ENCODE measurements at places on chromosomes 2 and 18.
A peak's percentile ranks its signal among the peaks of the same experiment; 100 is the strongest.

DNA sequence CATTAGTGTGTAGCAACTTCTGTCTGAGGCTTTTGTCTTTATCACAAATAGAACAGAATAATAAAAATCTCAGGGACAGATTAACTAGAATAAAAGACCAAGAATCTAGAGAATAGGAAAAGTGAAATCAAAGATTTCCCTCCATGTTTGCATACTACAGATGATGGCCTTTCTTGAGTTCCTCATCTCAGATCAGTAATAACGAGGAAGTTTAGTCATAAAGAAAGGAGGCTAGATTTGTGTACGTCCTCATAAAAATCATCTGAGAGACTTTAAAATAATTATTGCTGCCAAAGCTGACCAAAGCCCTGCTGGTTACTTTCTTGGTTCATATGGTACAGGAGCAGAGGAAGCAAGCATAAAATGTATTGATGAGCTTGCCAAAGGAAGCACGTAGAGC is 117.3 kb downstream of the MIB1 start:
- peaks cover 20% of the 10 kb centered on the region for H3K36me3 ChIP-seq
- H3K4me3 ChIP-seq = no peak overlapping the region
- H3K4me1 ChIP-seq = no peaks in the 10 kb centered on the region

- no peak overlapping the region for H3K4me3 ChIP-seq
- H3K4me1 ChIP-seq = no peaks in the 10 kb centered on the region
- H3K27ac ChIP-seq = no peak overlapping the region
- no peak for DNase-seq
Observed at GRCh38 chr2:219578811-219579613, 6.9 kb downstream of the INHA start.

DNA sequence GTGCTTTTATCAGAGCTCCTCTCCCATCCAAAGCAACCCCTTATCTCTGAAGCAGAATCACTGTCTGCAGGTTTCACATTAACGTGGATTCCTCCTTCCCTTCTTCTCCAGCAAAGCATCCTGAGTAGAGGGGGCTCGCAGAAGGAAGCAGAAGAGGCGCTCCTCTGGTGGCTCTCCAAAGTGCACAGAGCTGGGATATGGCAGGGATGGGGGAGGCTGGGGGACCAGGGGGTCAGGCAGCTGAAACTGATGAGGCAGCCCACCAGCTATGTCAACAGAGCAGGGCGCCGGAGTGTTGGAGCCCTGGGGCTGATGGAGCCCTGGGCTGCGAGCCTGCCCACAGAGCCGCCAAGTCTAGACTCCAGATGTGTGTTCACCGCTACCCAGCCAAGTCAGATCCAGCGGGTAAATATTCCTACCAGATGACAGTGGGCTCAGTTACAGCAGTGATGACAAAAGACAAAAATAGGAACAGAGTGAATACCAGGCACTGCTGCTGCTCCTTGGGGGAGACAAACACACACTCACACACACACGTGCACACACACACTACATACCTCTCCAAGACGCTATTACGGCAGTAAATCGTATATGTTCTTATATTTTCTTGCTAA is 678.3 kb upstream of the ID2 start:
- no peaks in the 10 kb centered on the region for H3K27me3 ChIP-seq
- no peak overlapping the region for H3K27ac ChIP-seq
- no peak for DNase-seq
- H3K4me3 ChIP-seq = no peak overlapping the region
- H3K4me1 ChIP-seq = no peaks in the 10 kb centered on the region

- DNase-seq = peak; percentile 27
- H3K27me3 ChIP-seq = no peaks in the 10 kb centered on the region
- H3K36me3 ChIP-seq = no peaks in the 10 kb centered on the region
- no peaks in the 10 kb centered on the region for H3K4me1 ChIP-seq
Observed at GRCh38 chr2:206873423-206873822, 65.9 kb upstream of the CPO start.

DNA sequence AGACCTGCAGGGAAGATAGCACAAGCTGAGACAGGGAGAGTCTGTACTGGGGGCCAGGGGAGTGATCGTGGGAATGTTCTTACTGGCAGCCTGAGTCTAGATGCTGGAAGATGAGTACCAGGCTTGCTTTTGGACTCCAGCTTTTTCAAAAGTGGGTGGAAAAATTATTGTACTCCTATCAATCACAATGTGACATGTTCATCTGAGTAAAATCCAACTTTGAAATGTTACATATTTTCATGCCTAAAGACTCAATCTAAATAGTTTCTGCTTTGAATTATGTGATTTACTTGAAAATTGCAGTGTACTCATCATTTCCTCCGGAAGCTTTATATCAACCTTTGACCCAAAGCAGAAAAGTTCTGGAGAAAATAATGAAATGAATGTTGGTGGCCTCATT is 49.7 kb upstream of the ST3GAL5 start:
- no peaks in the 10 kb centered on the region for H3K36me3 ChIP-seq
- no peaks in the 10 kb centered on the region for H3K27me3 ChIP-seq
- no peak overlapping the region for H3K27ac ChIP-seq
- no peak for DNase-seq
- H3K4me1 ChIP-seq = no peaks in the 10 kb centered on the region

DNA sequence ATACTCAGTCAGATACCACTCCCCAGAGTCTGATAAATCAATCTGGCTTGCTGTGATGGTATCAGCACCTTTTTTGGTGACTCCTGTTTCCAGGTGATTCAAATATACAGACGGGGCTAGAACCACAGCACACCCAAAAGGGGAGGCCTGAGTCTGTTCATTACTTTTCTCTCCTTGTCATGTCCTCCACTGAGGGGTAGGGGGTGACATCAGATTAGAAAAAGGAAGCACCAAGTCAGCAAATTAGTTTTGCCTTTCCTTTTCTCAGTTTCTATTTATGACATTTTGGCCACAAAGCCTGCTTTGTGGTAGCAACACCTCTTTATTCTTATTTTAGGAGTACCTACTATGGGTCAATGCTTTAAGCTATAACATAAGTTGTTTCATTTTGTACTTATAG is 127.4 kb downstream of the CCDC102B start:
- H3K4me1 ChIP-seq = no peaks in the 10 kb centered on the region
- no peak overlapping the region for H3K27ac ChIP-seq
- no peak overlapping the region for H3K4me3 ChIP-seq

- no peaks in the 10 kb centered on the region for H3K4me1 ChIP-seq
- H3K36me3 ChIP-seq = no peaks in the 10 kb centered on the region
- no peak overlapping the region for H3K4me3 ChIP-seq
- H3K27me3 ChIP-seq = no peaks in the 10 kb centered on the region
- DNase-seq = no peak
Observed at GRCh38 chr2:47221946-47222345, 66.8 kb upstream of the STPG4 start.

DNA sequence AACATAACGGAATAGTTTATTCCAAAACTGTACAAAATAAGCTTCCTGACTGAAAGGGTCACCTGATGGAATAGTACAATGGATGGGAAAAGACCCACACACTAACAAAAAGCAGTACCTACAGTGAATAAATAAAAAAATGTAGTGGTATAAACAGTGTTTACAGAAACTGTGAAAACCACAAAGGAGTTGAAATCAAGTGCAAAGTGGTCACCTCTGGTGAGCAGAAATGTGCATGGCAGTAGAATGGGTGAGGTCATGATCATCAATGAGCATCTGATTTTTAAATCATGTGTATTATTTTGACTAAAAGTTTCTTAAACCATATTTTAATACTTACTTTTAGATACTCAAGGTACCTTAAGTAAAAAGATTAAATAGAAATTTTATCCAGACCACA is 11.4 kb downstream of the WDSUB1 start:
- peaks cover 9% of the 10 kb centered on the region for H3K36me3 ChIP-seq
- H3K4me1 ChIP-seq = no peaks in the 10 kb centered on the region
- no peaks in the 10 kb centered on the region for H3K27me3 ChIP-seq
- no peak overlapping the region for H3K27ac ChIP-seq

- H3K36me3 ChIP-seq = no peaks in the 10 kb centered on the region
- H3K4me1 ChIP-seq = no peaks in the 10 kb centered on the region
- H3K27ac ChIP-seq = no peak overlapping the region
- H3K4me3 ChIP-seq = no peak overlapping the region
- no peak for DNase-seq
Observed at GRCh38 chr2:119732601-119733164, 27.0 kb upstream of the PTPN4 start.

DNA sequence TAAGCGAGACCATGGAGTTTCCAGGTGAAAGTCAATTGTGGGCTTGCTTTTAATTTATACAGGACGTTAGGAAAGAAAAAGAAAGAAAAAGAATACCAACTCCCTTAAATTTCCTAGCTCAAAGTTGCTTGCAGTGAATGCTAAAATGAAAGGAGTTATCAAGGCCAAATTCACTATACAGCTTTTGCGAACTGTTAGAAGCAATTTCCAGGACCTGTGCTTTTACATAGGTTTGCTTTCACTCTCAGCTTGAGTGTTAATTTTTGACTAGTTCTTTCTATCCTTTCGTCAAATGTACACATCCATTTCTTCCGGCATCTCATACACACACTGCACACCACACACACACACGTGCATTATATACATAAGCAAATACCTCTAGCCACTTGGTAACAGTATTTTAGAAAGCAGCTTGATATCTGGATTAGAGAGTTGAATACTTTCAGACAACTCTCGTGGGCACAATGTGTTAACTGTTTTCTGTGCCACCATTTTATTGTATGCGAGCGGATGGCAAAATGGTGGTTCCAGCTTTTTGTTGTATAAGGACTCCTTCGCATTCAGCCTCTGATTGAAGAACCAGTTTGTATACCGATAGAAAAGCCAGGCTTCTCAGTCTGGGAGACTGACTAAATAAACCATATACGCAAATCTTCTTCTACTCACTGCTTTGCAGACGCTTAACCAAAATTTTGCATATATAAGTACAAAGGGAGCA is 381.8 kb downstream of the MTX2 start:
- no peak overlapping the region for H3K4me3 ChIP-seq
- no peak for DNase-seq
- no peaks in the 10 kb centered on the region for H3K36me3 ChIP-seq

- H3K27me3 ChIP-seq = no peaks in the 10 kb centered on the region
- H3K4me3 ChIP-seq = no peak overlapping the region
Observed at GRCh38 chr18:54255141-54255540, 14.2 kb upstream of the POLI start.

- no peaks in the 10 kb centered on the region for H3K4me1 ChIP-seq
- H3K4me3 ChIP-seq = no peak overlapping the region
- H3K27me3 ChIP-seq = no peaks in the 10 kb centered on the region
- H3K27ac ChIP-seq = no peak overlapping the region
- H3K36me3 ChIP-seq = no peaks in the 10 kb centered on the region
Observed at GRCh38 chr2:96792772-96793749, 23.0 kb upstream of the CNNM3 start.

DNA sequence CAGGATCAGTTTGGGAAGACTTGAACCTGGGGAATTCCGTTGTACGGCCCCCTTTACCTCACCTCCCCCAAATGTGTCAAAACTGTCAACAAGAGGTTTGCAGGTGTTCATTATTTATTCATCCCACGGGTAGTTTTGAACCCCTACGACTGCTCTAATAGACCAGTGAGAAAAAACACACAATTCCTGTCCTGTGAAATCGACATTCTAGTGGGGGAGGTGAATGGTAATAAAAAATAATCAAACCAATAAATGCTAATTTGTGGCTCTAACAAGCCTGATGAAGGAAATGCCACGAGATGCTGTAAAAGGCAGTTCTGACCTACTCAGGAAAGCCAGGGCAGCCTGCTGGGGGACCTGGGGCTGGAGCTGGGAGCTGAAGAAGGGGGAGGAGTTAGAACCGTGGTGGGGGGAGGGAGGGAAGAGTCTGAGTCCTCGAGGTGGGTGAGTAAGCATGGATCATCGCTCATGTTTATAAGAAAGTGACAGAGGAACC is 463 bp upstream of the DNAJB2 start:
- DNase-seq = no peak
- peak overlapping the region; percentile 100 for H3K27ac ChIP-seq
- peaks cover 34% of the 10 kb centered on the region for H3K4me1 ChIP-seq
- peak overlapping the region; percentile 81 for H3K4me3 ChIP-seq
- H3K27me3 ChIP-seq = peaks cover 9% of the 10 kb centered on the region

DNA sequence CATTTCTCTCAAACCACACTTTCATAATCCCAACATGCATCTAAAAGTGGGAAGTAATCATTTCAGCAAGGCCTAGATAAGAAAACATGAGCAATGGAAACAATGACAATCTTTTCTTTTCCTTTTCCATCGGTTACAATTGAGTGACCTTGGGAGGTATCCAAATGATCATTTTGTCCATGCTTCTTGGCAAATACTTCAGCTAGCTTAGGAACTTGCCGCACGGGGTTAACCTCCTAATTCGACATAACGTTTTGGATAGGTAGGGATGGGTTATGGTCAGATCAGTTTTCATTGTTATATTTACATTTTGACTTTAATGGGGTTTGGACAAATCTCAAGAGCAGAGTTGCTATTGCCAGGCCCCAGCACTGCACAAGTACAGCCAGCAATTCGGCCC is 4.6 kb upstream of the PTPRM start:
- no peak overlapping the region for H3K27ac ChIP-seq
- no peaks in the 10 kb centered on the region for H3K36me3 ChIP-seq
- H3K27me3 ChIP-seq = peaks cover 13% of the 10 kb centered on the region
- H3K4me3 ChIP-seq = no peak overlapping the region
- H3K4me1 ChIP-seq = peaks cover 23% of the 10 kb centered on the region

- H3K27me3 ChIP-seq = no peaks in the 10 kb centered on the region
- H3K4me1 ChIP-seq = no peaks in the 10 kb centered on the region
- no peak overlapping the region for H3K4me3 ChIP-seq
- H3K27ac ChIP-seq = no peak overlapping the region
- no peaks in the 10 kb centered on the region for H3K36me3 ChIP-seq
Observed at GRCh38 chr18:41938445-41938844, 16.6 kb upstream of the PIK3C3 start.

DNA sequence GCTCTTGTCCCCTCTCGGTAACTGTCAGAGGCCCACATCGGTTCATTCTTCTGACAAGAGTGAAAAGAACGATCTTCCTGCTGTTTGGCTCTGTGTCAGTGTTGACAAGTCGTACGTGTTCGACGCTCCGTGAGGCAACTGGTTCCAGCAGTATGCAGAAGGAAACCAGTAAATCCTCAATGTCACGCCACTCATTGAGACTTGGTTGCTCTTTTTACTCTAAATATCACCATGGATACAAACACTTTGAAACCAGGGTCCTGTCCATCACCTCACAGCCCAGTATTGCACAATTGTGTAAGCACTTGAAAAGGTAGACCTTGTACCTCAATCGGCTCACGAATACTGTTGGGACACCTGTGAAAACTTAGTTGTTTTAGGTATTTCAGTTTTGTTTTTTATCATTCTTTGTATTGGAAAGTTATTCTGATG is 136.4 kb downstream of the ZNF407 start:
- H3K36me3 ChIP-seq = no peaks in the 10 kb centered on the region
- H3K27ac ChIP-seq = no peak overlapping the region
- no peaks in the 10 kb centered on the region for H3K4me1 ChIP-seq
- H3K27me3 ChIP-seq = no peaks in the 10 kb centered on the region
- no peak overlapping the region for H3K4me3 ChIP-seq

Data from thymus (tissue), 14 donors.